Right renal pelvis (tissue), 4 donors: ENCODE measurements at places on chromosomes 5 and 9. TPM values are rescaled to one million over a fixed set of nuclear protein-coding genes. Genes with fewer than 3 reads are reported as not detected.
A peak's percentile ranks its signal among the peaks of the same experiment; 100 is the strongest.

The PAIP2 gene
- 197 TPM for polyA plus RNA-seq

The GGTA1 gene
- 3.9 TPM for polyA plus RNA-seq

The EIF4EBP3 gene
- polyA plus RNA-seq, result 12.5 TPM

The TMEM252 gene
- polyA plus RNA-seq, result 8.7 TPM

The AGXT2 gene
- polyA plus RNA-seq, result 51.2 TPM

The GARIN3 gene
- not detected for polyA plus RNA-seq

The PCDHA1 gene
- not detected for polyA plus RNA-seq

The ACOT12 gene
- 0.61 TPM for polyA plus RNA-seq

The KCNN2 gene
- polyA plus RNA-seq, result 7.4 TPM

The TAF11L14 gene
- polyA plus RNA-seq, result not detected

The FAM169A gene
- 17.0 TPM for polyA plus RNA-seq

DNA sequence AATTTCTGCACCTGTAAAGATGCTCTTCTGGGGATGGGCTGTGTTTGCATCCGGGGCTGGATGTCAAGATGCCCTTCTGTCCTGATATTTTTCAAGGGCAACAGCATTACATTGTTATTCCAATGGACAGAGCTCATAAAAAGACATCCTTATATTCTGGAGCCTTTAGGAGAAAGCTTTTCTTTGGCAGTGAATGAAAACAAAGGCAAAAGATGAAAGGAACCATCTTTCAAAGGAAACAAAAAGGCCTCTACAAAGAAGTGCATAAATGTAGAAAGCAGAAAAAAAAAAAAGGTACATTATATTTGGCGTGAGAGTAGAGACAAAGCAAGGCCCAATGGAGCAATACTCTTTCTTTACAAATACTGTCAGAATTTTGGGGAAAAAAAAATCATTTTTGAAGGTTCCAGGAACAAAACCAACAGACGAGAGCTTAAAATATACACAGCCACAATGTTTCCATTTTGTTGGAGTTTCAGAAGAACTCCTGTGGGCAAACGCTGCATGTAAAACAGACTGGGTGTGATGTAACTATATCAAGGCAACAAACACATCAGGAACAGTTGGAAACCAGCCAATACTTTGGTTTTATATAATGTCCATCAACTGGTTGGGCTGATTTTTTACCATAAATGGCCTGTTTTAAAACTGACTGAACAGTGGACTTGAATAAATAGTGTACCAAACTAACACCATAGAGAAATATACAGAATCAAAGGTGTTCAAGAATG, 885.6 kb upstream of the DMAC1 start:
- DNase-seq, result no peak

DNA sequence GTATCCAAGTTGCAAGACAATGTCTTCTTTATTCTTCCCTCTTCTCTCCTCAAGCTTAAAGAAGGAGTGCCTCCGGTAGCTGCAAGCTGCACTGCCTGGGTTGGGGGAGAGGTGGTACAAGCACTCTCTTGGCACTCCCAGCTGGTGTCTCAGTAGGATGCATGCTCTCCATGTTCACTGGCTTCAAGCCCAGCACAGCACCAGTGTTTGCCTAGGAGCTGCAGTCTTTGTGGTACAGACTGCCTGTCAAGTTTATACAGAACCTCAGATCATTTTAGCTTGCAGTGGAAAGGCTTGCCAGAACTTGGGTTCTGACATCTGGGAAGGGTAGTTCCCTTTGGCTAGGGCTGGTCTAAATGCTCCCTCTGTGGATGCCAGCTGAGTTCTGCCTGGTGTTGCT, 505.6 kb downstream of the MAN2A1 start:
- no peak for DNase-seq

DNA sequence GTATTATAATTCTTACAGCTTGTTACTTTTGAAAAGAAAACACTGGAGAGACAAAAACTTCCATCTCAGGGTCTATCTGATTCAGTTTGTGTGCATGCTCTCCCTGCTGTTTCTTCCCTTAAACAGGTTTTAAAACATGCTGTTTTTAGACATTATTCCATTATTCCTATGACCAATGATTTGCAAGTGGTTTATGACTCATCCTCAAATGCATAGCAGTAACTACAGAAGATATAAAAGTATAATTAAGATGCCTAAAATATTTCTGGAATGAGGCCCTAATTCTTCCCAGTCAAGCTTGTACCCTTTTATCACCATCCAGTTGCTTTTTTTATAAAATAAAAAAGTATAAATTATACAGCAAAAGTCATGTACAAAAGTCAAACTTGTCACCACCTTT, 3.7 kb downstream of the DTWD2 start:
- no peak for DNase-seq

DNA sequence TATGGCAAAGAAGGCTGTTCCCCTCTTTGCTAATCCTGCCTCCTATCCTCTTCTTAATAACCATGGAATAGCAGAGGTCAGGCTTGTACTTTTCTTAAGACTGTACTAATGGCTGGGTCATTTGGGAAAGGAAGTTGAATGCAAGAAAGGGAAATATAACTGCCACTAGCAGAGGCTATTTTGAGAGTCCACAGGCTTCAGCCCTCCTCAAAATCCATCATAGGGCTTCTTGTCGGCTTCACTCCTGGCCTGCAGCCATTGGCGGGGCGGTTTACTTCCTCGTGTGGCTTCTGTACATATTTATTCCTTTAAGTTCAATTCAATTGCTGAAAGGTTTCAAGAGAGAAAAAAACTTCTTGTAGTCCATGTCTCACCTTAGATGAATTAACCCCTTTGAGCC, 2.8 kb upstream of the PARP8 start:
- DNase-seq, result no peak

DNA sequence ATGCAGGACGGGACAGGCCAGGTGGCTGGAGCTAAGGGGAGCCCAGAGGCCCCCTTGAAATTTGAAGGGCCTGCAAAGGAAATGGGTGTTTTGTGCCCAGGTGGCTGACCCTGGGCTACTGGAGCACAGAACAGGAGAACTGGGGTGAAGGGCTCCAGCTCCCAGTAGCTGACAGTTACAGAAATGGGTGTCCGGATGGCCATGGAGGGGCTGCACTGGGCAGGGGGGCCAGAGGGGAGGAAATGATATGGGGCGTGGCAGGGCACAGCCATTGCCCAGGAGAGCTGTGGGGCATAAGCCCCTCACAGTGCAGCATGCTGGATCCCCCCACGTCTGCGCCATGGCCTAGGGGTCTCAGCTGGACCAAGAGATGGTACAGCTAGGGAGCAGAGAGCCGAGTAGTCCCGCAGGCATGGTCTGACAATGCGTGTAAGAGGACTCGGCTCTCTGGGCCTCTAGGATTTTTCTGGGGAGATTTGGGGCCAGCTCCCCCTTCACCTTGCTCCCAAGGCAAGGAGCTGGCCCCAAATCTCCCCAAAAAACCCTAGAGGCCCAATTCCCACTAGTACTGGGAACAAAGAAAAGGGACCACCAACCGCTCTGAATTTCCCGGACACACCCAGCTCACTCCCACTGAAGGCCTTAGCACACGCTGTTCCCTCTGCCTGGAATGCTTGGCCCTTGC, 7.9 kb upstream of the CARD19 start:
- DNase-seq, result no peak

DNA sequence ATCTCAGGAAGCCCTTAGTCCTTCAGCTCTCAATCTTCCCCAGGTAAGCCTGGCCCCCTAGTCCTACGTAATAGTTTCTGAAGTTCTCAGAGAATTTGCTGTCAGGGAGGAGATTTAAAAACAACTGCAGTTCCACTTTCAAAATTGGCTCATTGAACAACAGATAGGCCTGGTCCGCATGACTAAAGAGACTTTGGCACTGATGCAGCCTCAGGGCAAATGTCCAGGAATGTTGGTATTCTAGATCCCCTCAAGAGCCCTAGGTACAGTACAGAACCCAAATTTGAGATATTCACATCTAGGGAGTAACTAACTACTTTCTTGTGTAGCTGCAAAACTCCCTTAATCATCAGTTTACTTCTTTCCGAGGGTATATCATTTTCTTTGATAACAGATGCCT, 162.8 kb downstream of the GABRG2 start:
- no peak for DNase-seq

DNA sequence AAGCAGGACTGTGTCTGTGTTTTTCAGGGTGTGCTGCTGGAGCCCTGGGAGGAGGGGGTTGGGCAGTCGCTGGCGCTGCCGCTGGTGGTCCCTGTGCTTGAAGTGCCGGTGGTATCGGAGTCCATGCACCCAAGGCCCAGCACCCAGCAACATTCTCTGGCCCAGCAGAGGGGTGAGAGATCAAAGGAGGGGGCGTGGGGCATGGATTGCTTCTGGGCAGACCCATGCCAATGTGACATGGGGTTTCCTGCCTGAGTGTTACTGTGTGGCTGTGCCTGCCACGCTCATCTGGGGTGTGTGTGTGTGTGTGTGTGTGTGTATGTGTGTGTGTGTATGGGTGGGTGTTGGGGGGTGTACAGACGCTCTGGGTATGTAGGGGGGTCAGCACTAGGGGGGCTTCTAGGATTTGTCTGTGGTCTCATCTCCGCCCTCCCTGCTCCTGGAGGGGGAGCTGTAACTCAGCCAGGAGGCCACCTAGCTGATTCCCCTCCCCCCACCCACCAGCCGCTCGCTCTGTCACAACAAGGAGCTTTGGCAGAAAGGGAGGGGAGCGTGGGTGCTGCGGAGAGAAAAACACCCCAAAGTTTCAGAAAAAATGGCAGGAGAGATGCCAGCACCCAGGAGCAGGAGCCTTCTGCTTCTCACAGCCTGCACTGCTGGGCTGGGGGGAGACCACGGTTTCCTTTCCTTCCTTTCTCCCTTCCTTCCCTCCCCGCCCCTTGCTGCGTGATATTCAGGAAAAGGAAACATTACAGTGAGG, 35.9 kb upstream of the HSPA9 start:
- peak; percentile 59 for DNase-seq

GRCh38 chr5:912280-913091, 19.8 kb downstream of the TRIP13 start:
- DNase-seq, result no peak

- DNase-seq, result no peak
These were observed 32.1 kb upstream of the IL6ST start for GRCh38 chr5:56026863-56027300.

DNA sequence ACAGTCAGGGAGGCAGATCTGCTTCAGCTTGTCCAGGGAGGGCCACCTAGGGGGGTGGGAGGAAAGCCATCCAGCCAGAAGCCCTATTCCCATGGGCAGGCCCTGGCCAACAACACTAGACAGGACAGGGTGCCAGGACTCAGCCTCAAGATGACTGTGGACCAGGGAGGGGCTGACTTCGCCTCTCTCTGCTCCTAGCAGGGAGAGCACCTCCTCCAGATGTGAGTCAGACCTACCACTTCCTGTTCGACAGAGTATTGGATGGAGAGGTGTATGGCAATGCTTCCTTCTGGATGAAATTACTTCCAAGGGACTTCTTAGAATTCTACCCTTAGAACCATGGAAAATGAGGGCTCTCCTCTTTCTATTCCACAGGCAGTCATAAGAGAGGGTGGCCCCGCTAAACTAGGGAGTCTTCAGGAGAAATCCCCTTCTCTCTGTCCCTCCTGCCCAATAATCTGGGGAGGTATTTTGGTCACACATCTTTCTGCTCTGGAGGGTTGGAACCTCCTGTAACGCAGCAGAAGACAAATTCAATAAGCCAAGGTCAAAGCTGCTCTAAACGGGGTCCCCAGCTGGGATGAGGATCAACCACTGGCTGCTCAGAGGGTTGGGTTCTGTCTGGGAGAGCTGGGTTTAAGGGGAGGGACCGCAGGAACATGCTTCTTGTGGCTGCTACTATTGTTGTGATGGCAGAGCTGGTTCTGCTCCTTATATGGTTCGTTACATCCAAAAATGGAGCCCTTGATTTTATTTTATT, 23.2 kb upstream of the RCL1 start:
- no peak for DNase-seq

DNA sequence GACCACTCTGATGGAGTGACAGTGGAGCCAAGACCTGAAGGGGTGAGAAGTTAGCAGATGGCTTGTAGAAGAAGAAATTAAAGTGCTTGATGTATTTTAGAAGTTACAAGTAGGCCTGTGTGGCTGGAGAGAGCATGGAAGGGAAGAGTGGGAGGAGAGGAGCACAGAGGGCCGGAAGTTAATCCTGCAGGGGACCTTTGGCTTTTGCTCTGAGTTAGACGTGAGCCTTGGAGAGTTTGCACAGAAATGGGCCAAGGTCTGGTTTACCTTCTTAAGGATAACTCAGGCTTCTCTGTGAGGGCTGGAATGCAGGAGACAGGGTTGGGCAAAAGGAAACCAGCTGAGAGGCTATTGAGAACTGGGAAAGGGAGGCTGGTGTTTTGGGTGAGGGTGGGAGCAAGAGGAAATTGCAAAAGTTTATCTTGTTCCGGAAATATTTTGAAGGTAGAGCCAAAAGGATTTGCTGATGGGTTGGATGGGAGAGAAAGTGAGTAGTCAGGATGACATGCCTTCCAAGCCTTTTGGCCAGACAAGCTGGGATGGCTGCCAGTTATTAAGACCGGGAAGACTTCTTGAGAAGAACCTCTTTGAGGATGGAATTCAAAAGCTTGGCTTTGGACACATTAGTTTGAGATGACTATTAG, 17.5 kb upstream of the F2RL1 start:
- DNase-seq, result no peak

- DNase-seq, result no peak
These were observed 105.5 kb downstream of the PJA2 start for GRCh38 chr5:109304309-109304708.

DNA sequence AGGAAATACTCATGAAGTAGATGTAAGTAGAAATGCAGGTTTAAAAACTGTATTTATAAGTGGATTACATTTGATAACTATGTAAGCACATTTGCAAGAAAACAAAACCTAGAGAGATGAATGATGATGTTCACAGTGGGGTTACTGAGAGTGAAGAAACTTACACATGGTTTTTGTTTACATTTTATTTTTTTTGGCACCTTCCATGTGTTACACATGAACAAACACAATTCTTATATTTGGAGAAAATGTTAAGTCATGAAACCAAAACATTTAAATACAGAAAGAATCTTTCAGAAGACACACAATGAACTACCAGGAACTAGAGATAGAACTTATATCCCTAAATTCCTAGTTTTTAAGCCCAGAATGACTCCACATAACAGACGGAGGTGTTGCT, 51.5 kb upstream of the SPATA31E1 start:
- DNase-seq, result no peak

DNA sequence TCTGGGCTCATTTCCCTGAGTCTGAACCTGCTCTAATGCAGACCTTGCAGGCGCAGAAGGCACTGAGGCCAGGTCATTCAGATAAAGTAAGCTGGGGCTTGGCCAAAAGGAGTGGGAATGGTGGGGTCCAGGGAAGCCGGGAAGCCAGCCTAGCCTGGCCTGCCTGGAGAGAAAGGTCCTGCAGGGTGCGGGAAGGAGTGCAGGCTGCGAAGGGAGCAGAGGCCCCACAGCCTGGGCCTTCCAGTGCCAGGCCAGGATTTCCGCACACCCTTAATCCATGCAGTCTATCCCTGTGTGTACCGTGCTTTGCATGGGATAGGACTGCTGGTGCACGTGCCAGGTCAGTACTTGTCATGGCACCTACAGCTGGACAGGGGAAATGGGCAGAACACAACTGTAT, 3.6 kb upstream of the STING1 start:
- no peak for DNase-seq

GRCh38 chr5:149939546-149939945, 5.0 kb downstream of the PDE6A start:
- no peak for DNase-seq

GRCh38 chr5:180130876-180131740, 59.5 kb upstream of the RNF130 start:
- no peak for DNase-seq
